ENCODE measurements at places on chromosomes 7 and 10.

DNA sequence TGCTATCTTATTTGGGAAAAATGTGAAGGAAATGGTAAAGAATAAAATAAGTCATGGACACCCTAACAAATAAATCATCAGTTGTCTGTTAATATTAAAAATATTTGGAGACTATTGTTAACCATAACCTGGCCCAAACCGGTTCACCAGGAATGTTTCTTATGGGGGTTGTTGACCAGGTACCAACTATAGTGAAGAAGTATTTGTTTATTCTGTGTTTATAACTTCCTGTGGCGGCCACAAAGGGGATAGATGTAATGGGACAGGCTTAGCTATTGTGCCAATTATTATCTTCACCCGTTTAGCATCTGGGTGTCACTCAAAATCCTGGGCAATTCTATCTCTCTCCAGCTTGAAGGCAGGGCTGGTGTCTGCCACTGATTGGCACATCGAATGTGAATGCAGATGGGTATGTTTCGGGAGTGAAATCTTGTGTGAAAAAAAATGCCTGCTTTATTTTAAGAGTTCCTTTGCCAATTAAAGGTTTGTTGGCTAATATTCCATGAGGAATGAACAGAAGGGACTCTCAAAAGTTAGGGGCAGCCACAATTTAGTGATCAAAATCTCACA, 500.9 kb downstream of the ARL4A start:
- no peak for DNase-seq

DNA sequence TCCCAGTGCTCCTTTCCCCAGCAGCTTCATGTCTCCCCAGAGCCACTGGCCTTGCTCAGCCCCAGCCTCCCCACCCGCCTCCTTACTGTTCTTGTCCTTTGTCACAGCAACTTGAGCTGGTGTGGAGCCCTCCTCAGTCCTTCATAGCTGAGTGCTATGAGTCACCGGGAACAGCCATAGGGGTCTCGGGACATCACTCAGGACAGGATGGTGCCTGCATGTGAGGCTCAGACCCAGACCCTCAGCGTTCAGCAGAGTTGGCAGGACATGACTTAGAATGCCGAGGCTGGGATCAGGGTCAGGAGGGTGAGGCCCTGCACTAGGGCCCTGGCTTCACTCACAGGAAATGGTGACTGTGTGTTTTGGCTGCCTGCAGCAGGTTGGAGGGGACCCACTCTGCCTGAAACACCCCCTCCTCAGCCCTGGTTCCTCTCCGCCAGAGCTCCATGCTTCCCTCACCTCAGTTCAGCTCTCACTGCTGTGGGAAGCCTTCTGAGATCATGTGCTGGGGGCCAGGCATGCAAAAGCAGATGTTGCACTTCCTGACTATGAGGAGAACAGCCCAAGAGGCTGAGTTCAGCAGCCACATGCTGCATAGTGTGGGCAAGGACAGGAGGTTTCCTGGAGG, 40.7 kb upstream of the GJD4 start:
- DNase-seq = no peak

DNA sequence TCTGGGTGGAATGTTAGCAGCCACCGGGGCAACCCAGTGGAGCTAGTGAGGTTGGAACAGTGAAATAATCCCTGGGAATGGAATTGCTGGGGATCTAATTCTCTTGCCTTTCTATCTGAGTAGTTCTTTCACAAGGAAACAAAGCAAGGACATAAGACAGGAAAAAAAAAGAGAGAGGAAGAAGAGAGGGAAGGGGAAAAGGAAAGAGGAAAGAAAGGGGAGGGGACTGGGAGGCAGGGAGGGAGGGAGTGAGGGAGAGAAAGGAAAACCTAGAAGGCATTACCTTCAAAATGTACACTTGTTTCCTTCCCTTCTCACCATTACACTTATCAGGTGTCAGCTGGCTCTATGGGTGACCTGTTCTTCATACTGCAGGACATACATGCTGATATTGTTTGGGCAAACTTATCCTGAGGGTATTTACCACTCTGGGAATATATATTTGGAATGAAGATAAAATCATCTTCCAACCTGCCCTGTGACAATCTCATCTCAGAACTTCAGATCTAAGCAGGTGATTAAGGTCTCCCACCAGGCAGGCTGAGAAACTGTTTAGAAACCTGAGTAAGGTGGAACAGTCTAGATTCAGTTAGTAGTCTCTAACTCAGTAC, 50.0 kb upstream of the KCNIP2 start:
- no peak for DNase-seq

GRCh38 chr10:112365014-112365432, 8.9 kb upstream of the ACSL5 start:
- no peak for DNase-seq

- peak; percentile 55 for DNase-seq
Observed at GRCh38 chr7:152076324-152076821, 50.9 kb downstream of the GALNT11 start.

GRCh38 chr10:32132357-32132946, 76.2 kb upstream of the KIF5B start:
- no peak for DNase-seq

- no peak for DNase-seq
Observed at GRCh38 chr10:48333856-48334255, 27.4 kb downstream of the MAPK8 start.

GRCh38 chr10:12807096-12807755, 194.3 kb downstream of the CCDC3 start:
- no peak for DNase-seq

DNA sequence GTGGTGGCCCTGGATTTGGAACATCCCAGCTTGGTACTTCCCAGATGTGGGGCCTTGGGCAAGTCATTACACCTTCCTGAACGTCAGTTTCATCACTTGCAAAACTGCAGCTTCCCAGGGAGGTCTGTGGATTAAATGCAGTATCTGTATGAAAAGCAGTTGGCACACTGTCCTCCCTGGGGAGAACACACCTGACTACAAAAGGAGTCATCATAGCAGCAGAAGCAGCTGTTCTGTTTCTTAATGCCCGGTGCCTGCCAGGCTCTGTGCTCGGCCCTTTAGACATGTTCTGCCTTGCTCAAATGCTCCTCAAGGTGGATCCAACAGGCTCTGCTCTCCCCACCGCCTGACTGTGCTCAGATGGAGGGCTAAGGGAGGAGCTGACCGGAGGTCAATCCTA, 31.0 kb downstream of the CDCA7L start:
- DNase-seq = no peak

- no peak for DNase-seq
Observed at GRCh38 chr10:121681997-121682687, 83.9 kb upstream of the FGFR2 start.

DNA sequence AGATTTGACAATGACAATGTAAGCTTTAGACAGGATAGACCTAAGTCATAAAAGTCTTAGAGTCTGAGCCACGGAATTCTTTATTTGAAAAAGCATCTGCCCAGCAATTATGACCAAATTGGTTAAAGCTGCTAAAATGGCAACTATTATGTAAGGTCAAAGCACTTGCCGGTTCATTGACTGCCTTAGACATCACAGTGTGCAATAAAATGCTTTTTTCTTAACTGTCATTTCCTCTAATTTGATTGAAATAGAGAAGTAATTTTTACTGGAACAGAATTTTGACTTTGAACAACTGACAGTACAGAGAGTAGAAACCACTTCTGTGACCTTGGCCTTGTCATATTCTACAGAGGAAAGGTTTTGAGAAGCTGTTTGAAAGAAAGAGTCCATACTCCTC, 142.9 kb downstream of the THSD7A start:
- DNase-seq = no peak

- no peak for DNase-seq
Observed at GRCh38 chr10:111984057-111984456, 199.5 kb downstream of the GPAM start.

DNA sequence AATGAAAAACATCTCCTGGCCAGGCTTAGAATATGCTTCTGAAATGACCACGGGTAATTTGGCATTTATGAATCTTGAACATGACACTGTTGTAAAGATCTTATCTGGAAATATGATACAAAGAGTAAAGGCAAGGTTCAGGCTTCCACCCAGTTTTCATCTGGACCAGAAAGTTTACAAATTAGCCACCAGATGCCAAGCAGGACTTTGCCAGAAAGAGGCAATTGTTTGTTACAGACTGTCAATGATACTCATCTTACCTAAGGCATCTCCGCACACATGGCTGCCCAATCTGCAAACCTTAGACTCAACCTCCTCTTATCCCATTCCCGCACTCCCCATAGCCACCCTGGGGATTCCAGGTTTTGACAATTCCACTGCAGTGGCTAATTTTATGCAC, 795.3 kb downstream of the TYW1 start:
- no peak for DNase-seq

DNA sequence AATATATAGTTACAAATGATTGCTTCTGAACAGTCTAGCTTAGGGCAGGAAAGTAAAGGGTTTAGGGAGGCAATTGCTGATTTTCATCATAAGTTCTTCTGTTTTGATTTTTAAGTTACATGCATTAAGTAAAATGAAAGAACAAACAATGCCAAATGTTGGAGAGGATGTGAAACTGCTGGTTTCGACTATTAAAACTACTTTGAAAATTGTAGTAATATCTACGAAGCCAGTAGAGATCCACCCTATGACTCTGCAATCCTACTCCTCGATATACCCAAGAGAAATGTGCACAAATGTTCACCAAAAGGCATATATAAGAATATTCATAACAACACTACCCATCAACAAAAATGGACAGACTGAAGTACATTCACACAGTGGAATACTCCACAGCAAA, 24.3 kb downstream of the PDZD8 start:
- DNase-seq = no peak

- no peak for DNase-seq
Observed at GRCh38 chr10:122172361-122173008, 98.6 kb upstream of the BTBD16 start.

GRCh38 chr7:46930366-46930765, 651.5 kb downstream of the TNS3 start:
- DNase-seq = no peak

GRCh38 chr7:123998921-123999320, 33.9 kb downstream of the TMEM229A start:
- no peak for DNase-seq

DNA sequence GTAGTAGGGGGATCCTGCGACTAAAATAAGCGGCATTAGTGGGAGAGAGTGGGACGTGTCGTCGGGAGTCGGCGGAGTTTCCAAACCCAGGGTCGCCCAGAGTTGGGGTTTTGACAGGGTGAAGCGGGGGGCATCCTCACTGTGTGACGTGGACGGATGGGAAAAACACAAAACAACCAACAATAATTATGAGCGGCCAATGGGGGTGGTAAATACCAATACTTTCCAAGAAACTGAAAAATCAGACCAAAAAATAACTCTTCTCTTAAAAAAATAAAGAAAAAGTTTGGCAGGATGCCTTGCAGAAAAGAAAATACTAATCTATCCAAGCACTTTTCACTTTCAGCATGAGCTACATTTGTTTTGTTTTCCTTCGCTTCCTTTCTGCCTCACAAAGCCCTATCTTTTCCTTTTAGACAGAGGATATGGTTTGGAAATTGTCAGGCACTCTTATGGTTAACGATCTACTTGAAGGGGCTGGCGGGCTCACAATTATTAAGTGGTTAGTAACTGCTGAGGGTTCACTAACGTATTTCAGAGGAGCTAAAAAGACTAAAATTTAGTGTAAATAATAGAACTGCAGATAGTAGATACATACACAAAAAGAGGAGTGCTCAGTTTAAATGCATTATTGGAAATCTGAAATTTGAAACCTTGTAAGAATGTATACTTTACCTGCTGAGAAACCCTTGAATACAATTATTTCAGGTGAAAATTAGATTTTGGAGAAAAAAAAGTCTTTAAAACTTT, 802 bp upstream of the CDK6 start:
- DNase-seq = no peak

DNA sequence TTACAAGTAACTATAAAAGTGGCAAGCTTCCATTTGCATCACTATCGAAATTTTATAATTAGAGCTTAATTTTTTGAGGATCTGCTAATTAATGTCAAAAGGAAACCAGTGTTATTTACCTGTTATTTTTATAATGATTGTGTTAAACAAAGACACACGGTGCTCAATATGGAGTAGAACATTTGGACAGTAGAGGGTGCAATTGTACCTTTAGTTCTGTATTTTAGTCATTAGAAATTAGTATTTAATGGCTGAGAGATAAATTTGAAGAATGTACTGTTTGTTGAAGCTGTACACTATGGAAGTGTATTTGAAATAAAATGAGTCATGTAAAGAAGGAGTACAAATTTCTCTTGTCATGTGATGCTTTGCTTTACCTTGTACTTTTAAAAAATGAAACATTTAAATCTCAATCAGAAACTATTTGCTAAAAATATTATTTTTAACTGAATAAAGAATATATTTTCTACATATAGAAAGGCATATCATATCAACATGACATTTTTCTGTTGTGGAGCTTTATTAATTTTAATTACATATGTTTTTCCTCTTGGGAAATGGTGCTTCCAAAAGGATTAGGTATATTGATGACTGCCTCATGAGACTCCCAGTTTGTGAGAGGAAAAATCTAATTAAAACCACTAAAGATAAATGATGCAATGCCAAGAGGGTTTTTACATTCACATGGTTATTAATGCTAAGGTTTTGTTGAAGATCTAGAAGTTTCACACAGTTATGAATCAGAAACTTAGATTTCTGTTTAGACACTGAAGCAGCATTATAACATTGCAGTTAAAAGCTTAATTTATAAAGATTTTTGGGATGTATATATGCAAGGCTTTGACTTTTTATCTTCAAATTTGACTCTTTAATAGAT, 10.4 kb upstream of the PRKG1 start:
- no peak for DNase-seq

DNA sequence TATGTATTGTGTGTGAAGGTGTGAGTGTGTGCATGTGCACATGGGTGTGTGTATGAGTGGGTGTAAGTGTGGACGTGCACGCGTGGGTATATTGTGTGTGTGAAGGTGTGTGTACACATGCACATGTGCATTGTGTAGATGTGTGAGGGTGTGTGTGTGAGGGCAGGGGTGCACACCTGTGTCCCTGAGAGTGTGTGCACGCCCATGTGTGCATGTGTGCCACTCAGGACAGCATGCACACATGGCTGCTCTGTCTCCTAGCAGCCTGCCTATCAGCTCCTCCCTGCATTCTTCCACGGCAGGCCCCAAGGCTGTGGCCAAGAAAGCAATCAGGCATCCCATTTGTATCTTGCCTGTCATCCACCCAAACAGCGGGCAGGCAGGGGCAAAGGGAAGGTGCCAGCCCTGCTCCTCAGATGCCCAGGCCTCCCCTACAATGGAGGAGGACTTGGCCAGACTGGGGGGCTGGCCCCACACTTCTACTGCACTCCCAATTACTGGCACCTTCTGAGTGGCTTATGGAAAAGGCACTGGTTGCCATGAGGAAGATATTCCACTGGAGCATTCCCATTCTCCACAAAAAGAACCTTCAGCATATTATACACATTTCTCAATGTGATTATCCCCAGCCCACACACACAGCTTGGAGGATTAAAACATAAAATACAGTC, 380.4 kb upstream of the ZMIZ1 start:
- no peak for DNase-seq

GRCh38 chr7:120729245-120729644, 128.7 kb downstream of the TSPAN12 start:
- DNase-seq = no peak

DNA sequence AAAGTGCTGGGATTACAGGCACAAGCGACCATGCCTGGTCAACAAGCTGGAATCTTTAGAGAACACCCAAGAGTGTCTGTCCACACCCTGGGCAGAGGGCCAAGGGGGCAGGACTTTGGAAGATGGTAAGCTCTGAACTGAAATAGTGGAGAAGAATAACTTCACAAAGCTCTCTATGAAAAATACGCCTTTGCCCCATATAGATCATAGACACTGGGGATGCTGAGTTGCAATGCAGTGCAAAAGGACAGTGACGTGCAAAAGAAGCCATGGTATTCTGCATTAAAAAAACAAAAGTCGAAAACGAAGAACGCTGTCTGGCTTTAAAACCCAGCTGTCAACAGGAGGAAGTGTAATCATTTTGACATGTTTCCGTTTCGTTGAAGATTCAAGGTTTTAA, 353.6 kb downstream of the CALN1 start:
- DNase-seq = no peak

GRCh38 chr7:28830846-28831245, 127.3 kb downstream of the TRIL start:
- no peak for DNase-seq

Measured in HAP-1 (cell line).